ENCODE measurements at places on chromosomes 2 and 18. TPM values are rescaled to one million over a fixed set of nuclear protein-coding genes. Genes with fewer than 3 reads are reported as not detected.

- no peak for DNase-seq
- H3K27ac ChIP-seq, result peak overlapping the region; percentile 83
- H3K36me3 ChIP-seq, result no peaks in the 10 kb centered on the region
- no peak overlapping the region for H3K4me3 ChIP-seq
- H3K4me1 ChIP-seq, result no peaks in the 10 kb centered on the region
Measured at GRCh38 chr2:188787658-188788240, 186.4 kb upstream of the COL3A1 start.

DNA sequence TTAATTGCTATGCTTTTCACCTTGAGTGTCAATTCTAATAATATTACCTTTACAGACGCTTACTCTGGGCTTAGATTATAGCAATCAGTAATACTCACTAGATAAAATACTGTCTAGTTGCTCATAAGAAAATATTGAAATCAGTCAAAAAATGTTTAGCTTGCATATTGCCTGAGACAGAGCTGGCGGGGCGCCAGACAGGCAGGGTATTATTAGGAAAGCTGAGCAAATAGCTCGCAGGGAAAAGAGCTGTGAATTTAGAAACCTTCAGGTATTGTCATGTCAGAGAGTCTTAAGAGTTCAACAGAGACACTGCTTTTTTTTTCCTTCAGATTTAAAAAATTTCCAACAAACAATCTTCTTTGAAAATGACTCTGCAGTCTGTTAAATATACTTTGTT lies 118.4 kb downstream of the MEIS1 start:
- H3K27ac ChIP-seq, result peak overlapping the region; percentile 6
- peaks cover 27% of the 10 kb centered on the region for H3K4me1 ChIP-seq
- no peaks in the 10 kb centered on the region for H3K36me3 ChIP-seq
- no peak overlapping the region for H3K4me3 ChIP-seq
- peaks cover 11% of the 10 kb centered on the region for H3K27me3 ChIP-seq

GRCh38 chr2:18505703-18506341 lies 54.6 kb downstream of the RDH14 start:
- no peaks in the 10 kb centered on the region for H3K4me1 ChIP-seq
- no peak overlapping the region for H3K27ac ChIP-seq
- DNase-seq, result no peak
- no peak overlapping the region for H3K4me3 ChIP-seq
- H3K27me3 ChIP-seq, result no peaks in the 10 kb centered on the region

- no peak overlapping the region for H3K27ac ChIP-seq
- H3K4me3 ChIP-seq, result no peak overlapping the region
- H3K4me1 ChIP-seq, result no peaks in the 10 kb centered on the region
- H3K36me3 ChIP-seq, result no peaks in the 10 kb centered on the region
Measured at GRCh38 chr18:32884543-32884942, 111.7 kb upstream of the KLHL14 start.

- no peaks in the 10 kb centered on the region for H3K27me3 ChIP-seq
- H3K36me3 ChIP-seq, result no peaks in the 10 kb centered on the region
- H3K27ac ChIP-seq, result no peak overlapping the region
- DNase-seq, result no peak
- no peak overlapping the region for H3K4me3 ChIP-seq
- H3K4me1 ChIP-seq, result no peaks in the 10 kb centered on the region
Measured at GRCh38 chr2:189350540-189351209, 90.6 kb upstream of the WDR75 start.

GRCh38 chr2:19292007-19292406 lies 66.4 kb downstream of the OSR1 start:
- H3K4me1 ChIP-seq, result no peaks in the 10 kb centered on the region
- H3K4me3 ChIP-seq, result no peak overlapping the region
- H3K36me3 ChIP-seq, result no peaks in the 10 kb centered on the region
- H3K27ac ChIP-seq, result no peak overlapping the region
- no peaks in the 10 kb centered on the region for H3K27me3 ChIP-seq
- DNase-seq, result no peak

GRCh38 chr18:36835927-36836326 lies 7.0 kb downstream of the KIAA1328 start:
- no peak overlapping the region for H3K4me3 ChIP-seq
- no peaks in the 10 kb centered on the region for H3K4me1 ChIP-seq
- H3K36me3 ChIP-seq, result no peaks in the 10 kb centered on the region
- no peak for DNase-seq

DNA sequence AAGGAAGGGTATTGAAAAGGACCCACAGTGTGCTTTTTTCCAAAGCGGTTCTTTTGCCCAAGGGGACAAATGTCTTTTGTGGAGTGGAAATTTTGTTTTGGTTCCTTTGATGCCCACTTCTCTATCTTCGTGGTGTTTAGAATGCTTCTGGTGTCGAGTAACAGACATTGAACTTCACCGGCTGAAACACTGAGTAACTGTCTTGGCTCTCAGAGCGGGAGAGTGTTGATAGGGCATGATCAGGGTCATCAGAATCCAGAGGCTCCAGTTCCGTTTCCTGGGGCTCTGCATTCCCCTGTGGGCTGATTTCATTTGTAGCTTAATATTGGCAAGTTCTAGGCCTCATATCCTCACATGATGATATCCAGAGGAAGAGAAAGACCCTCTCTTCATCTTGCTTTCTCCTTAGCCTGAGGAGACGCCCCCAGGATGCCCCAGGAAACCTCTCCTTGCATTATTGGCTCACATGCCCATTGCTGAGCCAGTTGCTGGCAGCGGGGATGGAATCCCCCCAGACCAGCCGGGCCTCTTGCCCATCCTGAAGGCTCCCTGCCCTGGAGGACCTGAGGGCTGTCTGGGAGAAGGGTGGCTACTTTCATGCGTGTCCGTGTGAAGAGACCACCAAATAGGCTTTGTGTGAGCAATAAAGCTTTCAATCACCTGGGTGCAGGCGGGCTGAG lies 27.9 kb upstream of the AGFG1 start:
- no peak overlapping the region for H3K4me3 ChIP-seq
- no peaks in the 10 kb centered on the region for H3K36me3 ChIP-seq
- DNase-seq, result no peak
- H3K27me3 ChIP-seq, result no peaks in the 10 kb centered on the region

- peak overlapping the region; percentile 33 for H3K27ac ChIP-seq
- no peaks in the 10 kb centered on the region for H3K36me3 ChIP-seq
- H3K4me1 ChIP-seq, result no peaks in the 10 kb centered on the region
- no peak overlapping the region for H3K4me3 ChIP-seq
Measured at GRCh38 chr2:229130522-229130921, 140.6 kb downstream of the PID1 start.

DNA sequence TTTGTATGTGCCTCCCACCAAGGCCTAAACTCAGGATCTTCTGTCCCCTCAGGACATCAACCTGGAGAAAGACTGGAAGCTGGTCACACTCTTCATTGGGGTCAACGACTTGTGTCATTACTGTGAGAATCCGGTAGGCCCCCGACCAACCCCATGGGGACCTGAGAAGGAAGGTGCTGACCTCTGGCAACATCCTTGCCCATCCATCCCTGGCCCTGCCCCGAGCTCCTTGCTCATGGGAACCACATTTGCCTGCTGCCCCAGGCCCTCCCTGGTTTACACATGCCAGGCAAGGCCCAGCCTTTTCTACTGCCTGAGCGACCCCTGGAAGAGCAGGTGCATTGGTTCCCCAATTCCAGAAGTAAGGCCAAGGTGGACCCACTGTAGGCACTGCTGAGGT lies 125.3 kb upstream of the PPP1CB start:
- peak overlapping the region; percentile 38 for H3K27ac ChIP-seq
- H3K4me3 ChIP-seq, result no peak overlapping the region
- DNase-seq, result no peak
- H3K4me1 ChIP-seq, result peaks cover 21% of the 10 kb centered on the region
- H3K36me3 ChIP-seq, result peaks cover 14% of the 10 kb centered on the region
- H3K27me3 ChIP-seq, result no peaks in the 10 kb centered on the region

DNA sequence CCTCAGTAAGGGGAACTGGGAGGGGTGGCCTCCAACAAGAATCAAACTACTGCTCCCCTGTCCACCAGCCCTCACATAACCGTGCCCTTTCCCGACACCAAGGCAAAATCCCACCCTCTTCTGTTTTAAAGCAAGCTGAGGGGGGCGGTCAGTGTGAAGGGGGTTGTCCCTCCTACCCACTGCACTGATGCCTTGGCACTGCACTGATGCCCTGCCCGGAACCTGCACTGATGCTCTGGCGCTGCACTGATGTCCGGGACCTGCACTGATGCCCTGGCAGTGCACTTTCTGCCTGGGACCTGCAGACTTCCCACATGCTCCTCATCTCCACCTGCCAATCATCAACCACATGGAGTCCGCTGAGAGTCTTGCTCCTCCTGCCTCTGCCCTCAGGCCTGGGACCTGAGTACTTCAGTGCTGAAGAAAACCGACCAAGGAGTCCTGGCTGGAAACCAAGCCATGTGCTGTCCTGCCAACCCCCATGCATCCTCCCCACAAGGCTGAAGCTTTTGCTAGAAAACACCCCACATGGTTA lies 179.5 kb downstream of the SMAD2 start:
- H3K4me3 ChIP-seq, result no peak overlapping the region
- H3K36me3 ChIP-seq, result no peaks in the 10 kb centered on the region
- H3K27ac ChIP-seq, result no peak overlapping the region
- peaks cover 8% of the 10 kb centered on the region for H3K4me1 ChIP-seq
- peaks cover 33% of the 10 kb centered on the region for H3K27me3 ChIP-seq

DNA sequence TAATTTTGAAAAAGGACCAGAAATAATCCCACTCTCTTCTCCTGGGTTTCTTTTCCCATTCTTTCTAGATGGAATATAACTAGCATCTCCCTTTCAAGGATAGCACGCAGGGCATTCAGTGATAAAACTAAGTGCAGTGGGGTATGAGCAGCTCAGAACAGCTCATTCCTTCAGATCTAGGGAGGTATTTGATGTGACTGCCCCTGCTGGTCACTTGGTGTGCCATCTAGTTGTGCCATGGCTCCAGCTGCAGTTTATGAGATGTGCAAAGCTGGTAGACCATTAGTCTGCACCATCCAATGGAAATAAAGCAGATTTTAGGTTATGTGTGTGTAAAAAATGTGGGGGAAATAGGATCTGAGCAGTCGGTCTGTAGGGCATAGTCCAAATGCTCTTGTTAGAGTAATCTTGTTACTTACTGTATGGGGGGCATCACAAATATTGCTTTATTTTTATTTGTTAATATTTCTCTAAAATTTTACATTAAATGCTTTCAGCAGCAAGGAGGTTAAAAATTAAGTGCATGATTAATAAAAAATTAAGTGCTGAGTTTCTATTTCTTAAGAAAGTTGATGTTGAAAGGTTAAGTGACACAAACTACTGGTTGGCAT lies 38.9 kb downstream of the CTAGE1 start:
- H3K4me3 ChIP-seq, result no peak overlapping the region
- no peak overlapping the region for H3K27ac ChIP-seq
- no peaks in the 10 kb centered on the region for H3K27me3 ChIP-seq
- no peaks in the 10 kb centered on the region for H3K4me1 ChIP-seq

- peaks cover 14% of the 10 kb centered on the region for H3K27me3 ChIP-seq
- no peak overlapping the region for H3K4me3 ChIP-seq
- H3K27ac ChIP-seq, result no peak overlapping the region
- H3K36me3 ChIP-seq, result no peaks in the 10 kb centered on the region
- no peaks in the 10 kb centered on the region for H3K4me1 ChIP-seq
Measured at GRCh38 chr2:219430633-219431615, 3.7 kb upstream of the SPEG start.

- no peak overlapping the region for H3K4me3 ChIP-seq
- H3K27ac ChIP-seq, result peak overlapping the region; percentile 40
- no peaks in the 10 kb centered on the region for H3K27me3 ChIP-seq
Measured at GRCh38 chr2:143177096-143177786, 48.0 kb downstream of the ARHGAP15 start.

- H3K27ac ChIP-seq, result peak overlapping the region; percentile 16
- no peaks in the 10 kb centered on the region for H3K36me3 ChIP-seq
- no peaks in the 10 kb centered on the region for H3K27me3 ChIP-seq
- H3K4me3 ChIP-seq, result no peak overlapping the region
- H3K4me1 ChIP-seq, result no peaks in the 10 kb centered on the region
Measured at GRCh38 chr2:74223941-74224770, 25.7 kb downstream of the MTHFD2 start.

DNA sequence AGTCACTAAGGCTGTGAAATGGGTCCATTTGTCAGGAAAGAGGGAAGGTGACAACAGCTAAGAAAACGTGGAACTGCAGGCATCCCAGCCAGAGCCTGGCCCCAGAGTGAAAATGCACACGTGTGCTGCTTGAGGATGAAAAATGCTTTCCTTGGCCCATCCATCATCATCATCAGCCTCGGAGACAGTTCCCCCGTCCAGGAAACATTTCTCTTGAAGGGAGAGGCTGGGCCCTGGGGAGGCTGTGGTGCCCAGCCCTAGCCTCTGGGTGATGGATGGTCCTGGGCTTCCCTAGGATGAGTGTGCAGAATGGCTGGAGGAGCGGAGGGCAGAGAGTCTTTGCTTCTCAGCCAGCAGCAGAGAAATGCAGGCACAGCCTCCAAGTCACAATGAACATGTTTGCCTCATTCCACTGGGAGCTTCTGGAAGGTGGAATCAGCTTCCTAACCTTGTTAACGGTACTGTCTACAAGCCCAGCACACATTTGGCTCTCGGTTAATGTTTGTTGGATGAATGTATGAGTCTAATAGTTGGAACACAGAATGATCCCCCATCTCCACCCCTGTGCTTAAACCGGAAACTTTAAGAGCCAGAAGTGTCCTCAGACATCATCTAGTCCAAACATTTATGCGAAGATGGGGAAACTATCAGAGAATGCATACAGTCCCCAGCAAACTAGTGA lies 164.0 kb downstream of the RDH14 start:
- H3K27ac ChIP-seq, result no peak overlapping the region
- H3K36me3 ChIP-seq, result no peaks in the 10 kb centered on the region

DNA sequence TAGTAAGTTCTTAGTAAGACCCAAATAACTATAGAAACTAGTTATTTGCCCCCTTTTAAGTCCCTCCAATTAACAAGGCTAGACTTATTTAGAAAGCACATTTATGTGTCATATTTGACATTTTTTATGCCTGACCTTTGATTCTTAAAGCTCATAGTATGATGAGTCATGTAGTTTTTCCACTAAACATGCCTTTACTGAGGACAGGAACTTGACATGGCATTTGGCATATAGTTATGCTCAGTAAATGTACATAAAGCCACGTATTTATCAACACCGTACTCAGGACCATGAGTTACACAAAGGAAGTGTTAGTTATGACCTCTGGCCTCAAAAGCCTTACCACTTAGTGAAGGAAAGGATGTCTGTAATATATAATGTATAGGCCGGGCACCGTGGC lies 78.9 kb downstream of the GNAL start:
- H3K4me1 ChIP-seq, result no peaks in the 10 kb centered on the region
- H3K27ac ChIP-seq, result no peak overlapping the region
- DNase-seq, result no peak
- no peaks in the 10 kb centered on the region for H3K27me3 ChIP-seq
- H3K4me3 ChIP-seq, result no peak overlapping the region

DNA sequence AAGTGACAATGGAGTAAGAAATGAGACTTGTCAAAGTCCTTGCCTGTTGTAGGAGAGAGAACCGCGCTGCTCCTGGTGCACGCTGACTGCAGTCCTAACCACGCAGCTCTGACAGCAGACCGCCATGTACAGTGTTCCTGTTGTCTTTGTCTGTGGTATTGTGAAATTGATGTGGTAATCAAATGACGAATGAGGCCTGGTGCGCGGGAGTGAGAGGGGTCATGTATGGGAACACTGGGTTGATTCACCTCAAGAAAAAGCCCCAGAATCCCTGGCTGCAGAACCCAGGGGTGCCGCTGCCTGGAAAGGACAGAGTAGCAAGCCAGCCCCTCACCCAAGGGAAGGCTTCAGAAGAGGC lies 64.0 kb downstream of the INPP4A start:
- no peaks in the 10 kb centered on the region for H3K36me3 ChIP-seq
- H3K27me3 ChIP-seq, result no peaks in the 10 kb centered on the region
- peaks cover 73% of the 10 kb centered on the region for H3K4me1 ChIP-seq
- H3K27ac ChIP-seq, result peak overlapping the region; percentile 90
- H3K4me3 ChIP-seq, result no peak overlapping the region

Gene KCNF1
- total RNA-seq, result not detected

Gene ECEL1
- total RNA-seq, result 0.17 TPM

Gene CCDC141
- 22.5 TPM for total RNA-seq

Gene PPP3R1
- total RNA-seq, result 50.2 TPM

Gene DRC1
- not detected for total RNA-seq

Gene REEP1
- 4.8 TPM for total RNA-seq

Measured in left lung (tissue), 14 donors.